K562 (cell line): ENCODE measurements at places on chromosomes 7 and 10. TPM values are rescaled to one million over a fixed set of nuclear protein-coding genes. Genes with fewer than 3 reads are reported as not detected.

The DENND11 gene
- total RNA-seq = 0.49 and 0.65 TPM in 2 replicates

DNA sequence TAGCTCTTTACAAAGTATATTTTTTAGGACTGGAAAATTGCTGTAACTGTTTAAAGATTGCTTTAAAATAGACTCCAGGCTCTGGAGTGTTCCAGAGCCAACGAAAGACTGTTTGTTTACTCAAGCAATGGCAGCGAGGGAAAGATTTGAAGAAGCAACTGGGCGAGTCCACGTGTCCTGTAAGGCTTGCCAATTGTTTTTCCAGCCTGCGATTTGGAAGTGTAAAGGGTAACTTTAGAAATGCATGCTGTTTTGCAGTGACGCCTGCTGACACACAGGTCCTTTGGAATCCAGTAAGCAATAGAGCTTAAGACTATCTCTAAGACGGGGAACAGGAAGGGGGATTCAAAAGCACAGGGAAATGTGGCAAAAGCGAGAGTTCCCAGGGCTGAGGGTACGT is 55.8 kb downstream of the TACC2 start:
- H3K27me3 ChIP-seq = peaks cover 15% of the 10 kb centered on the region; the same call in 1 of the 3 replicates
- no peak overlapping the region for H3K27ac ChIP-seq
- no peaks in the 10 kb centered on the region for H3K36me3 ChIP-seq

DNA sequence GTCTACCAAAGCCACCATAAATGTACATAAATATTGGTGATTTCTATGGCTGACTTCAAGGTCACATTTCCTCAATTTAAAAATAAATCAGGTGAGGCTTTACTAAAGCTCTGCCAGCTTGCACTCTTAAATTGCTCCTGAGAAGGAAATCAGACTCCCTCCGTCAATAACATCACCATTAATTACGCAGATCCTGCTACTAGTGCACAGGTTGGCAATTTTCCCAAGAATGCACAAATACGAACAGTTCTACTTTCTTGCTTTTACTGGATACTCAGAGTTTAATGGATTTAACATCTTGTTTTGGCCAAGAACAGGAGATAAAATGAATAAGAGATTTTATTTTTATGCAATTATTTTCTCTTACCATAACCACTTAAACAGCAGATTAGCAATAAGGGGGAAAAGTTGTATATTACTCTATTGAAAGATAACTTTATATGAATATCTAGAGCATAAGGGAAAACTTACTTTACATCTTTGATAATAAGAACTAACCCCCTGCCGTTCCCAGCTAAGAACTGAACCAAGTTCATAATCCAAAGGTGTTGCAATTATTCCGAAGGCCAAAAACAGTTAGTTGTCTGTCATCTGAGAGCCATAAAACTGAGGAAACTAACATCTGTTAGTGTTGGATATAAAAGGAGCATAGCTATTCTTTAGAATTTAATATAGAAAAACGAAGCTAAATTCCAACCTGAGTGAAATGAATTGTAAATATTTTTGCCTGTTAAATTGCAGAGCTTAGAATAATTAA is 140.5 kb downstream of the TWIST1 start:
- H3K36me3 ChIP-seq = no peaks in the 10 kb centered on the region
- H3K27ac ChIP-seq = no peak overlapping the region
- no peaks in the 10 kb centered on the region for H3K4me1 ChIP-seq
- DNase-seq = no peak

The SPDYE11 gene
- total RNA-seq = not detected in 2 replicates
